ENCODE measurements at places on chromosomes 7 and 10.

DNA sequence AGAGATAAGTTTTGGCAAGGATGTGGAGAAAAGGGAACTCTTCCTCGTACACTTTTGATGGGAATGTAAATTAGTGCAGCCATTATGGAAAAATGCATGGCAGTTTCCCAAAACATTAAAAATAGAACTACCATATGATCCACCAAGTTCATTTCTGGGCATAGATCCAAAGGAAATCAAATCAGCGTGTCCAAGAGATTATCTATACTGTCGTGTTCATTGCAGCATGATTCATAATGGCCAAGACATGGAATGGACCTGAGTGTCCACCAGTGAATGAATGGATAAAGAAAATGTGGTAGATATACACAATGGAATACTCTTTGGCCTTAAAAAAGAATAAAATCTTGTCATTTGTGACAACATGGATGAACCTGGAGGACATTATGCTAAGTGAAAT is 70.3 kb upstream of the RSU1 start:
- DNase-seq, result peak; percentile 86

GRCh38 chr7:74115326-74115725 is 31.7 kb downstream of the LIMK1 start:
- DNase-seq, result no peak

- DNase-seq, result peak; percentile 71
Observed at GRCh38 chr10:114174695-114175188, 739 bp upstream of the CCDC186 start.

GRCh38 chr7:115145512-115145911 is 223.6 kb downstream of the MDFIC start:
- DNase-seq, result peak; percentile 91

DNA sequence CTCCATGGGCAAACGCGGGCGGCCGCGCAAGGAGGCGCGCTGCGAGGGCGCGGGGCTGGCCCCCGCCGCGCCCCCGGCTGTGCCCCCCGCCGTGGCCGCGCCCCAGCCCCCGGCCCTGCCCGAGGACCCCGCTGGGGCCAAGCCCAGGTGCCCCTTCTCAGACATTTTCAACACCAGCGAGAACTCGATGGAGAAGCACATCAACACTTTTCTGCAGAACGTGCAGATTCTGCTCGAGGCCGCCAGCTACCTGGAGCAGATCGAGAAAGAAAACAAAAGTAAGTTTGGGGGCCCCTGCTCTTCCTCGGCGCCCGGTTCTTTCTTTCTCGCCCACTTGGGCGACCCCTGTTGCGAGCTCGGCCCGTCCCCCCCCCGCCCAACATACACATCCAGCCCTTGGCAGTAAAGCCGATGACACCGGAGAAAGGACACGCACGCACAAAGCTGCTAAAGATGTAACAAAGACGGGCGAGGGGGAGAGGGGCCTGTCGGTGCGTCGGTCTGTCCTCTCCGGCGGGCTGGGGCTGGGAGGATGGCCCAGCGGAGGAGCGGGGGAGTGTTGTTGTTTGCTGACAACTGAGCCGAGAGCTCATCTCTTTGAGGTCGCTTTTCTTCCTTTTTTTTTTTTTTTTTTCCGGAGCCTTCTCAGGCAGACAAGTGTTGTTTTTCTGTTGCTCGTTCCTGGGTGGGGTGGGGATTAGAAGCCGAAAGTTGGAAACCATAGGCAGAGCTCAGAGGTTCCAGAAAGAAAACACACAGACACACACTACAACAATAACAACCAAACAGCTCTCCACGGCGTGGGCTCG is 604 bp downstream of the MXI1 start:
- DNase-seq, result peak; percentile 28

GRCh38 chr10:118495499-118495898 is 99.9 kb downstream of the PRLHR start:
- DNase-seq, result peak; percentile 40

- no peak for DNase-seq
Observed at GRCh38 chr10:24569828-24570657, 153.6 kb downstream of the ARHGAP21 start.

DNA sequence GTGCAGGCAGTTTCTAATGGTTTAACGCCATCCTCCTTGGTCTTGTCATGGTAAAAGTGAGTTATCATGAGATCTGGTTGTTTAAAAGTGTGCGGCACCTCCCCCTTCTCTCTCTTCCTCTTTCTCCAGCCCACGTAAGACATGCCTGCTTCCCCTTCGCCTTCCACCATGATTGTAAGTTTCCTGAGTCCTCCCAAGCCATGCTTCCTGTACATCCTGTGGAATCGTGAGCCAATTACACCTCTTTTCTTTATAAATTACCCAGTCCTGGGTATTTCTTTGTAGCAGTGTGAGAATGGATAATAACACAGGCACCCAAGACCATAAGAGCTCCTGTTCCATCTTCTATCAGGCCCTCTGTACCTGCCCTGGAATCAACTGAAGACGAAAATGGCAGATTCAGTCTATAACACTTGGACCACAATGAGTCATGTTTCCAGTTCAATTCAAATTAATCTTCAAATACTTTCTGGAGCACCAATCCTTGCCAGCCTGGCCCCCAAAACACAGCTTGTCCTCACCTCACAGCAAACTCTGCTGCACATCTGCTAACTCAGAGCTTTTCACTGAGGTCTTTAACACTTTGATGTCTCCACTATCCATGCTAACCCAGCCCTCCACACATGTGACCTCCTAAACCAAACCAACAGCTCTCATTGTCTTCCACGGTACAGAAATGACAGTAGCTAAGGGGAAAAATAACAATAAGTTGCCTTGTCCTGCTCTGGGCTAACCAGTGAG is 73.2 kb downstream of the SFMBT2 start:
- DNase-seq, result no peak

DNA sequence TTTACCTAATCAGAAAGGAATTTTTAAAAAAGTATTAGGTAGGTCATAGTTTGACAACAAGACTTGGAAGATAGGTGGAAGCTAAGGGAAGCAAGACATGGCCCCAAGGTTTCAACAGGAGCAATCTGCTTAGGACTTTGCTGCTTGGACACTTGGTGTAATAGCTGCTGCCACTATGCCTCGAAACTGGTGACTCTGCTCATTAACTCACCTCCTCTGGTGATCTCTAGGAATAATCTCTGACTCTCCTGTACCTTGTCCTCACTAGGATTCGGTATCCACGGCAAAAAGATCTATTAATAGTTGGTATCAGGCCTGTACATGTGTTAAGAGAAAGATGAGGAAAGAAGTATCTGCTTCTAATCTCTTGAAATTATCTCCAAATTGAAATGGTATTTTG is 53.1 kb downstream of the PTEN start:
- no peak for DNase-seq

DNA sequence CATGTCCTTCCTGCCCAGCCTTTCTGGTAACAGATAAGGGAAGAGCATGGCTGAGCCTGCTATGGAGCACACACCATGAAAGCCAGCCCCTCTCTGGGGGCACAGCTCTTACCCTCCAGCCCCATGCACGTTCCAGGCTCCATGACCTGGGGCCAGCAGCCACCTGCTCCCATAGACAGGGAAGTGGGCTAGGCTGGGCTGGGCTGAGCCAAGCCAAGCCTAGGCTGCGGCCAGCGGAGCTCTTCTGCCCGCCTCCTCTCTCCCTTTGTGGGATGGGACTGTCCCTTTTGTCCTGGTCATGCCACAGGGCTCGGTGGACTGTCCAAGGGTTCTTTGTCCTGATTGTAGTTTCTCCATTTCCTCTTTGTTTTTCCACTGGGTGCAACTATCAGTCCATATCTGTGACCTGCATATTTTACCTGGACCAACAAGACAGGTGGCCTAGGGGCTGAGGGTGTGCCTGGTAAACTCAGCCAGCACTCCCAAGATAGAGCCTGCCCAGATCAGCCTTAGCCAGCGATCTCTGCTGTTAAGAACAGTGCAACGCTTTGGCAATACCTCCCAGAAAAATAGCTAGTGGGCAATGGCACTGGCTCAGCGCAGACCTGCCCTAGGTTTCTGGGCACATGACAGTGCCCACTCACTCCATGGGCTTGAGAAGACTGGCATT is 97.2 kb upstream of the BTBD16 start:
- no peak for DNase-seq

GRCh38 chr7:116630357-116630756 is 41.6 kb upstream of the MET start:
- DNase-seq, result no peak

- DNase-seq, result no peak
Observed at GRCh38 chr7:121810831-121811672, 61.9 kb upstream of the PTPRZ1 start.

Data from fibroblast of mammary gland (primary cell).